ENCODE measurements at places on chromosomes 3 and 15.

DNA sequence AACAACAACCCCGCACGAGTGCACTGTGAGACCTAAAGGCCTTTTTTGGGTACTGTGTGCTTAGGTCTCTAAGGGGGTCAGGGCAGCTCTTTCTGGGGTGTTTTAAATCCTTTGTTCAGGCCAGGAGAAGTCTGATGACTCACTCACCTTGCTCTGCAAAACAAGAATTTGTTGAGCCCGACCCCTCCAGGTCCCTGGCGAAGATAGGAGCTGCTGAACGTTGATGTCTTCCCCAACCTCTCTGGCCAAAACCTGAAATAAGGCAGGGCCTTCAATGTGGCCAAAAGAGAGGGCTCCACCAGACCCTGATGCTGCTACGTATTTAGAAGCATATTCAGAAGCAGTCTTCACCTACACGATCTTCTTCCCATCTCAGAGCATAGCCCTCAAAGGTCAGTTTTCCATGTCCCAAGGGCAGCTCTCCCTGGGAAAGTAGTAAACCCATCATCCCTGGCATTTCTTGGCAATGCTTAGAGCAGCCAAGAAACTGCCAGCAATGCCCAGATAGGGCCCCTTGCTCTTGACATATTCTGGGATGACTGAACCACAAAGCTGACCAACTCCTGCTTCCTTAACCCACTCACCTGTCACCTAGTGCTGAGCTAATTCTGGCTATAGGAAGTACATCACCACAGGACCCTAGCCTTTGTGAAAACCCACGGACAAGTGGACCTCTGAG lies 27.1 kb downstream of the CCDC13 start:
- DNase-seq: no peak

DNA sequence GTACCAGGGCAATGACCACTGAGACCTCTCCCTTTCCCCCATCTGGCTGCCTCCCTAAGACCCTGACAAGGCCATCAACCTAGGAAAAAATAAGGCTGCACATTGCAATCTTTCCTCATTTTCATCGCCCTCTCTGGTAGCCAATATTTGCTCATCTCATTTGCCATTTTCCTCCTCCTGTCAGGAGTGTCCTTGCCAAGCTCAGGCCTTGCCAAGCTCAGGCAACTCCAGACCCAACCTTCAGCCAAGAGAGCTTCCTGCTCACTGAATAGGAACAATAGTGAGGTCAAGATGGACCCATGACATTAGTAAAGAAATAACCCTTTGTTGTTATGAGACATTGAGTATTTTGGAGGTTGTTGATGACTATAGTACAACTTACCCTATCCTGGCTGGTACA lies 380.3 kb downstream of the RSL24D1 start:
- DNase-seq: no peak

DNA sequence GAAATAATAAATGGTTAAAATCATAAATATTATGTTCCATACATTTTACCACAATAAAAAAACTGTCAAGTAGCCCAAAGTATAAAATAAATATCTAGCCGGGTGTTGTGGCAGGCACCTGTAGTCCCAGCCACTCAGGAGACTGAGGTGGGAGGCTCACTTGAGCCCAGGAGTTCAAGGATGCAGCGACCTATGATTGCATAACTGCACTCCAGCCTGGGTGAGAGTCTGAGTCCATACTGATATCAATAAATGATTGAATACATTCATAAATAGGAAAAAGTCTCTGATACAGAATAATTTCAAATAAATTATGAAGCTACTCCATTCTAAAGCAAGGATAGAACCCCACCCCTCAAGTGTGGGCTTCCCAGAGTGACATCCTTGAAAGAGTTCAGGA lies 68.5 kb upstream of the GATA2 start:
- DNase-seq: no peak

DNA sequence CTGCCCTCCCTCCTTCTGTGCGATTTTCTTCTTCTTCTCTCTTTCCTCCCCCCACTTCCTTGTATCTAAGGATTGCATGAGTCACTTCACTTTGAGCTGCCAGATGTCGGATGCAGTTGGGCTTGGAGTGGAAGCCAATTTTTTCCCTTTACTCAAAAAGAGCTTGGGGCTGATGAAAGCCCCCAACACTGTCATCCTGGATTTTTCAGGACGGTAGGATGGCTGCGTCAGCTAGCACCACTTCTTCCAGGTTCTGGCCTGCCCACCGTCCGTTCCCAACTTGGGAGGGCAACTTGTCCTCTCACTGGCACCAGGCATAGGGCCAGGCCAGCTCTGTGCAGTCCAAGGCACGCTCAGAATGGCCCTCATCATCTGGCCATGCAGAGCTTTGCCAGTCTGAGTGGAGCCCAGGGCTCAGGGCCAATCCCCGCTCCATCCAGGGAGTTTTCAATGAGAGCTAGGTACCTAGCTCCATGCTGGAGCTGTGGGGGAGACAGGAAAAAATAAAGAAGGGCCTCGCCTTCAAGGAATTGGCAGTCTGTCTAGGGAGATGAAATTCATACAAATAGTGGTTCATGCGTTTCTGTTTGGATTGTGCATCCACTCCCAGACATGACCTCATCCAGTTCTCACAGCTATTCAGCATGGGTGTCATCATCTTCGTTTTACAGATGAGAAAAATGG lies 47.7 kb upstream of the INSYN1 start:
- peak; percentile 88 for DNase-seq

DNA sequence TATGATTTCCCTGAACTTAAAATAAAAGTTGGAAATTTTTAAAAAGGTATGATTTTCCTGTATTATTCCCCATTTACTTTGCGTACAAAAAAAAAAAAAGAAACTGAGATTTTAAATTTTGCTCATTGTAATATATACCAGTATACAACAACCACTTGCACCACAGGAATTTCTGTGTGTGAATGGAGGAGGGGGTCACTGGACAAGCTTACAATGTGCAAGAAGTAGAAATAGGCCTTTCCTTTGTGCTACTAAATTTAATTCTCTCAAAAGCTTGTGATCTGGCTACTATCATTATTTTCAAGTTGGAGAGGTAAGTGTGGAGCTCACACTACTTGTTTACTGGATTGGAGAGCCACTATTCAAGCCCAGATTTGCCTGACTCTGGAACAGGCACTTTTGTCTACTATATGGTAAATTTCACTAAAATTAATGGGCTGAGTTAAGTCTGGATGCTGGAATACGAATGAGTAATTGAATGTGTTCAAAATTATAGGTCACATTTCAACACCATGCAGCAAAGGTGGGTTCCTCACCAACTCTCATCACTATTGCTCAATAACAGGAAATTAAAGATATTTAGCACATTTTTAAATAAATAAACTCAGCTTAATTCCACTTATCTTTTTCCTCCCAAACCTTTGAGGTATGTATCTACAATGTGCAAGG lies 148.0 kb upstream of the MBNL1 start:
- peak; percentile 52 for DNase-seq

DNA sequence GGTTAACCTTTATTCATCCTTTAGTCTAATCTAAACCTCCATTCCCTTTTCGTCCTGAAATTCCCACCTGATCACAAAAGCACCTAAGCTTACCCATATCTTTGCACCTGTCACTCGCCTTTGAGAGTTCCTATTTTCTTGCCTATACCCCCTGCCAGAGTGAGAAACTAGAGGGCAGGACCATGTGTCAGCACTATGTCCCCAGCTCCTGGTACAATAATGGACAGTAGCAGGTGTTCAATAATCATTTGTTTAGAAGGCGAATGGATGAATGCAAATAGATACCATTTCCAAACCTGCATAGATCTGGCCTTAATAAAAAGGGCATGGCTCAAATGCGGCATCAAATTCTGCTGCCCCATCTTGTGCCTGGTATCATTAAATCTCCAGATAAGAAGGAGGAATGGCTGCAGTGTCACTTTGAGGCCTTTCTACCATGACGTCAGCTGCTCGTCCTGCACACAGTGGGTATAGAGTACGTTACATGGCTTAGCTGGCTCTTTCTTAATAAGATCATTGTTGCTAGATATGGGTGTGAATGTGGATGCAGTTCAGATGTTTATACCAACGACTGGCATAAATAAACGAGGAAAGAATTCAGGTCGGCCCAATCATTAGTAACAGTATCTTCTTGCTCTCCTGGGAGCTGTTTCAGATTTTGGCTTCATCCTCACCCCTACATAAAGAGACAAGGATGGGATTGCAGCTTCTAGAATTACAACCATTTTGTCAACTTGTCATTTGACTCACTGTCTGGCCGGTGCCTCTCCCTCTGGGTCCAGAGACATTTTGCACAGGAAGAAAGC lies 148.7 kb downstream of the RORA start:
- no peak for DNase-seq

- DNase-seq: peak; percentile 55
Observed at GRCh38 chr3:120780977-120781376, 38.4 kb downstream of the GTF2E1 start.

DNA sequence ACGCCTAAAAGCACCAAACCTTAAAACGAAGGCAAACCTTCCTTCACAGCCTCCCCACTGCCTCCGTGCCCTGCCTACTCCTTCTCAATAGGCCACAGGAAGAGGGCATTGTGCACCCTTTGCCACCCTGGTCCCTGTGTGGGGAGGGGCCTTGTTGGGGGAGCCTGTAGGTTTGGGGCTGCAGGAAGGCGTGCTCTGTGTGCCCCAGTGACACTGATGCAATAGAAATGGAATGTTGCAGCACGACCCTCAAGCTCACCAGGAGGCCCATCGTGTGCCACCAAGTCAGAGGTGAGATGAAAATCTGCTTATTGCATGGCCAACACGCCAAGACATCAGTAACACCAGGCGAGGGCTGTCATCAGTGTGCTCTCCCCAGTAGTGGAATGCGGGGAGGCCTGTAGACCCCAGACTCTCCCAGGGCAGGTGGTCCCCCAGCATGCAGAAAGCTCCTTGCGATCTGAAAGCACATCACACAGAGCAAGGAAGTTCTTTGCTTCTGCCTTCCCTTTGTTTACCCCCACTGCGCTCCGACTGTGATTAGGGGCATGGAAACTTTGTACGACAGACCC lies 86.2 kb downstream of the ASB7 start:
- no peak for DNase-seq

DNA sequence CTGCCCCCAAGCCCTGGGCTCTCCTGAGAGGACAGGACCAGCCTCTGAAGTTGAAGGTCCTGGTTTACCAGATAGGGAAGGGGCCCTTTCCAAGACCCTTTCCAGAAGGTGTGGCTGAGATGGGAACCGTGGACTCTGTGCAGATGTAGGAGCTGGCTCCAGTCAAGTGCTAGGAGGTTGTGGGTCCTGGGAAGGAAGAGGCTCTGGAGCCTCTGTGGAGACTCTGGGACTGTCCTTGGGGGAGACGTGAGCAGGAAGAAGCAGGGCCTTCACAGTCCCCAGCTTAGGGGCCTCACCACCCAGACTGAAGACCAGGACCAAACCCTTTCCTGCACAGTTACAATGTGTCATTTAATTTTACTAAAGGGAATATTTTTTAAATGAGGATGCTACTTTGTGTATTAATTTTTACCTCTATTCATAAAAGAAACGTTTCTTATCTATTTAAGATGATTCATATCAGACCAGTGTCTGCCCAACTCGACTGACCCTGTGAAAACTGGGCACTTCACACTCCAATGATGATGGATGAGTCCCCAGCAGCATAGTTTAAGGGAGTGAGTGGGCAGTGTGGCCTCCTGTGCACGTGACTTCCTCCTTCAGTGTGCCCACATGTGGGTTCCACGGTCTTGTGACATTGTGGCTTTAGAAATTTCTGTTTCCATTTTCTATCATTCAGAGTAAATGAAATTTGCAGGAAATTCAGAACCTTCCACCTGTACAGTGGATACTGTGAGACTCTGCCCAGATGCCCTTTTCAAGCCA lies 10.9 kb downstream of the CCR5AS start:
- DNase-seq: no peak

- DNase-seq: no peak
Observed at GRCh38 chr3:169579116-169579710, 84.3 kb downstream of the MECOM start.

DNA sequence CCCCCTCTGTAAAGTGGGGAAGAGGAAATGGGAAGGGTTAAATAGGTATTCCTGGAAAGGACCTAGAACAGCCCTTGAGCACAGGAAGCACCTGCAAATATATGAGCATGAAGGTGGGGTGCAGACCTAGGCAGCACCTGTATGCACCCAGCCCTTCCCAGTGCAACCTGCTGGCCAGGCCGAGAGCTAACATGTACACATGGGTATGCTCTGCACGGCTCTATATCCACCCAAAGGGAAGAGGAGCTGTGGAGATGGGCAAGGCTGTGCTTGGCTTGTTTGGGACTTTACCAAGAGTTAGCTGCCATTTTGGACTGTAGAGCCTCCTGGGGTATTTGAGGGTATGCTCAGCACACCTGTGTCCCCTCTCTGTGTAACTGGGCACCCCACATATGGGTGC lies 171.2 kb downstream of the KLF13 start:
- no peak for DNase-seq

- no peak for DNase-seq
Observed at GRCh38 chr3:9508781-9509180, 44.8 kb downstream of the LHFPL4 start.

- DNase-seq: no peak
Observed at GRCh38 chr3:72768006-72768441, 80.2 kb downstream of the SHQ1 start.

GRCh38 chr15:69467636-69468035 lies 15.0 kb downstream of the RPLP1 start:
- no peak for DNase-seq
